Activated CD4-positive, alpha-beta T cell treated with anti-CD3 and anti-CD28 coated beads, Interleukin-2, amount 50 U/mL, for 1 hour (primary cell): ENCODE measurements at places on chromosomes 3 and 15.

DNA sequence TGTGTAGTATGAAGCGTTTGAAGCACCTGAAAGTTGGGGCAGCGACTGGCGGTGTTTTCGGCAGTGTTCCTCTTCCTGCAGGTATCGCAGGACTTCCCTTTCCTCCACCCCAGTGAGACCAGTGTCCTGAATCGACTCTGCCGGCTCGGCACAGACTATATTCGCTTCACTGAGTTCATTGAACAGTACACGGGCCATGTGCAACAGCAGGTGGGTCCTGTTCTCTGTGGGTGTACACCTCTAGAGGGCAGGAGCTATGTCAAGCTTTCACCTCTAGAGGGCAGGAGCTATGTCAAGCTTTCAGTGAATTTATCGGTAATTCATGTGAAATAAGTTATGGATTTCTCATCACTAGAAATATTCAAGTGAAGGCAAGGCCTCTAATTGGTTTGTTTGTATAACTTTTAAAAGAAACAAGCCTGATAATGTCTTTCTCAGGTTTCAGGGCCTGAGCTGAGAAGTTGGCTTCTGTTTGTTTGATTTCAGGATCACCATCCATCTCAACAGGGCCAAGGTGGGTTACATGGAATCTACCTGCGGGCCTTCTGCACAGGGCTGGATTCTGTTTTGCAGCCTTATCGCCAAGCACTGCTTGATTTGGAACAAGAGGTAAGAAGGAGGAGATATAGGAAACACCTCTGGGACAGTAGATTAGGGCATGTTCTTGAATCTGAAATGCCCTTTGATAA, 5.3 kb downstream of the TUBGCP4 start:
- DNase-seq = peak; percentile 16

DNA sequence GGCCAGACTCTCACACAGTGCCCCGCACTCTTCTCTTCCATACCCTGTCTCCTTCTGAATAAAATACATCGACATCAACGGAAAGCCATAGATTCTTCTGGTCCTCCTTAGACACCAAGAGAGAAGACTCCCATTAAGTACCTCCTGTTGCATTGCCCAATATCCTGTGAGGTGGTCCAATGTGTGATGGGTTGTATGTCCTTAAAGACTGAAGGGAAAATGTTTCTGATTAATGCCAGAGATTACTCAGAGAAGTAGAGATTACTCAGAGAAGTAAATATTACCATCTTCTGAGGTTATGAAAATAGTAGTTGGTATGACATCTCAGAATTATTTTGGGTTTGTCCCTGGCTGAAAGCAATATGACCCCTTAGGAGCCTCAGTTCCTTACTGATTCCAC, 60.8 kb upstream of the GALNT15 start:
- no peak for DNase-seq

DNA sequence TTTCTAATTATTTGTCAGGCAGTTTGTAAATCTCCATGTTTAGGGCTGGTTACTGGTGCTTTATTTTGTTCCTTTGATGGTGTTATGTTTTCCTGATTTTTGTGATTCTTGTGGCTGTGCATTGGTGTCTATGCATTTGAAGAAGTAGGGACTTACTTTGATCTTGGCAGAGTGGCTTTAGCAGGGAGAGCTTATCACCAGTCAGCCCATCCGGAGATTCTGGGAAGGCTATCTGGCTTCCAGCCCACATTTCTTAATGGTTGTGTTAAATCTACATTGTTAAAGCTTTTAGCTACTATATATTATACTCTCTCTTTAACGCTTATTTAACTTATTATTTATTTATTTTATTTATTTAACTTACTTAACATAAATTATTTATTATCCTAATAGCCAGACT, 35.1 kb downstream of the FBXL2 start:
- DNase-seq = no peak

DNA sequence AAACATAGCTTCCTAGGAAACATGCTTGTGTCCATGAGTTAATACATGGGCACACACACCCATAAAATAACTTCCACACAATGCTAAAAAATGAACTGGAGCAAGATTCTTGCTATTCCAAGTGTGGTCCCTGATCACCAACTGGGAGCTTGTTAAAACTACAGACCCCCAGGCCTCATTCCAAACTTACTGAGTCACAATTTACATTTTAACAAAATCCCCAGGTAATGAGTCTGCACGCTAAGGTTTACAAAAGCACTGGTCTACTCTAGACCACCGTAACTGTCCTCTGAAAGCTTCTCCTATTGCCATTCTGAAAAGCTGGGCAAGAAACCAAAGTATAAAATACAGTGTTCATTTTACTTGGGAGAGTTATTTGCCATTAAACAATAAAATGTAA, 45.4 kb downstream of the IGF2BP2 start:
- DNase-seq = no peak

GRCh38 chr15:71746719-71747118, 63.6 kb upstream of the NR2E3 start:
- DNase-seq = no peak

DNA sequence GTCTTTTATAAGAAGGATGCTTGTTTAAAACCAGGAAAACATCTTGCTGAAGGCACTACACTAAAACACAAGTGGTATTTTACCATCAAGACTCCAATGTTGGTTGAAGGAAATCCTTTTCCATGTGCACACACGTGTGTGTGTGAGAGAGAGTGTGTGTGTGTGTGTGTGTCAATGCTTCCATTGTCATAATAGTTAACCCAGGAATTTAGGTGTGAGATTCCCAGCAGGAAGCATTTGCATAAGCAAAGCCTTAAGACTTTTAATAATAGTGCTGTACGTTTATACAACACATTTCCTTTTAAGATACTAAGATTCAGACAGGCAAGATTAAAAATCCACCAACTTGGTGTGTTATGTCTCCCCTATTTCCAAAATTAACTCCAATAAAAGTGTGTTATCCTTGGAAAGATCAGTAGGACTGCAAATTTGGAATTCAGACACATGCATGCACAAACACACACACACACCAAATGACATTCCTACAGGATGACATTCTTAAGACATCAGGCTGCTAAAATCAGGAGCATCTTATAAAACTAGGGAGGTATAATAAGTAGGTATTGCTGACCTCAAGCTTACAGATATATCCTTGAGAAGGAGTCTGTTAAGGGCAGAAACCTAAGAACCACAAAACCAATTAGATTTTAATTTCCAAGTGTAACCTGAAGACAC, 18.3 kb downstream of the LMCD1 start:
- no peak for DNase-seq

DNA sequence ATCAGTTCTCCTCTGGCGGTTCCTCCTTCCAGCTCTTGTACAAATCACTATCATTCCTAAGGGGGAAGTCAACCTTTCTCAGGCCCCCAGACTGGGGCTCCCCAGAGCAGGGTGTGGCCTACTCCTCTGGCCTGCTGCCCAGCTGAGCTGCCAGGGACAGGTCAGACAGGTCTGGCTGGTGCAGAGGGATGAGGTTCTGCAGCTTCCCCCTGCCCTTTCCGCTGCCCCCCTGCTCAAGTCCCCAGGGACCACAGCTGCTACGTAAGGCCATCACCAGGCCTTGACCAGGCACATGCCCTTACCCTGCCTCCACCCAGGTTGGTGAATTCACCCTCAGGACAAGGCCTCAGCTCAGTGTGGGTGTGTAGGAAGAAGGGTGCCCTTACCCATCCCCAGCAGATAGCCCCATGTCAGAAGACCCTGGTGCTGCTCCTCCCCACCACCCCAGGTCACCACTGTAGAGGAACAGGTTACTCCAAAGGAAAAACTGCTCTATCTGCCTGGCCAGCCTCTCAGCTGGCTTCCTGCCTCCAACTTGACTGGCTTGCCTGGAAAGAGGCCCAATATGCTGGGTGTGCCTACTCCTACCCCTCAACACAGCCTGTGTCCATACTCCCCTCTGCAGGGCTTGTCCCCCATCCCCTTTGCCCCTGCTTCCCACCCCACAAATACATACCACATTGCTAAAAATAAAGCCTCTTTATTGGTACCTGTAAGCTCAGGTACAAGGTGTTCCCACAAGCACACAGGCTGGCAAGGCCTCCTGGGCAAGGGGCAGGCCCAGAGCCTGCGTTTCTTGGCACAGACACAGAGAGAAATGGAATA, 12.0 kb downstream of the CSRNP1 start:
- DNase-seq = peak; percentile 10

- no peak for DNase-seq
Measured at GRCh38 chr3:69658514-69659140, 80.6 kb upstream of the MITF start.

DNA sequence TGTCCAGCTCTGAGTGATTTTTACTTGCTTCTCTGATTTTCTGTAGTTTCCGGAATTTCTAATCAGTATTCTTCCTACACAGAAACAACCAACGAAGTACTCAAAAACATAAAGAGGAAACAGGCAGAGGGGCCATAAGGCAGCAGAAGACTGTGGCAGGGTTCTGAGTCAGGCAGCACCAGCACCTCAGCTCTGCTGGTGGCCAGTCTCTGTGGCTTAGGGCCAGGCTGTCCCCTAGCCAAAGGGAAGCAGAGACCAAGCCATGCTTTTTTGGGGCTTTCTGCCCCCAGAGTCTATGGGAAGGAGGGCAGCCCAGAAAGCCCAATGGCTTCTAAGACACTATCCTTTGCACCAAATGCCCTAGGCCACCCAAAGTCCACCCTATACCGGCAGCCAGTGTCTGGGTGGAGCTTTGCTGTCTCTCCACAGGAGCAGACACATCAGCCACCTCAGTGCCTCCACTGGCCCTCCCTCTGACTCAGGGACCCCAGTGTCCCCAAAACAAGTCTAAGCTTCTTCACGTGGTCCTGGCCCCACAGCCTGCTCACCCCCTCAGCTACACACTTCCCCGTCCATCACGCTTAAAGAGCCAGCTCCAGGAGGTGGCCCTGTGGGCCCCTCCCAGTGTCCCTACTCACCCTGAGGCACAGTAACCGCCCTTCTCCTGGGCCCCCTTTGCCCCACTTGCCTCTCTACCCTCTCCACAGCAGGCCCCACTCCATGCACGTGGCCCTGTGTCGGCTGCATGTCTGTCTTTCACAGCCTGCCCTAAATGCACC, 46.2 kb downstream of the CCDC12 start:
- DNase-seq = no peak

GRCh38 chr3:41101231-41101630, 98.1 kb upstream of the CTNNB1 start:
- no peak for DNase-seq

DNA sequence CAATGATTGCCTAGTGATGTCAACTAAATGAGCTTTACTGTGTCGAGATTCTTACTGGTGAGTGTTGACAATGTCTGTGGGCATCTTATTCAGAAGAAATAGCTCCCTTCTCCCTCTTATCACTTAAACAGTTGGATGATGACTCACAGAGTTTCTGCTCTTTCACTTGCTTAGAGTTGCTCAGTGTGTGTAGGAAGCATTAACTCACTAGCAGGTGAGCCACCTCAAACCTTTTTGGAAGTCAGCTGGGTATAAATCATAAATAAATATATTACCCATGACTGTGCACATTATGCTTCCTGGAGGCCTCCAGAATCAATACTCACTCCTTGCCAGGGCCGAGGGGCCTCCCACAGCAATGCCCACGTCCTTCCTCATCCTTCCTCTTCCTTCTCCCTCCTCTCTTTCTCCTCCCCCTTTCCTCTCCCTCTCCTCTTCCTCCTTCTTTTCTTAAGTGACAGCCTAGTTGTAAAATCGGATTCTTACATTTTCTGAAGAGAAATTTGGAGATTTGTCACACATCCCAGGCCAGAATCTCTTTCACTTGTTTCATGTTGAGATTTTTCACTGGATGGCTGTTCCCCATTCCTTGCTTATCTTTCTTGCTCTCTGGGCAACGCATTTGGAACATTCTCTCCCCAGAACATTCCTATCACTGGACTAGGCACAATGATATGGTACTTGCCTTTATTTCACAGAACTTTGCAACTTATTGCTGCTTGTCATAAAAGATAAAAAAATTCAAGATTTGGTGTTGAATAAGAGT, 17.5 kb downstream of the SHC4 start:
- DNase-seq = no peak

DNA sequence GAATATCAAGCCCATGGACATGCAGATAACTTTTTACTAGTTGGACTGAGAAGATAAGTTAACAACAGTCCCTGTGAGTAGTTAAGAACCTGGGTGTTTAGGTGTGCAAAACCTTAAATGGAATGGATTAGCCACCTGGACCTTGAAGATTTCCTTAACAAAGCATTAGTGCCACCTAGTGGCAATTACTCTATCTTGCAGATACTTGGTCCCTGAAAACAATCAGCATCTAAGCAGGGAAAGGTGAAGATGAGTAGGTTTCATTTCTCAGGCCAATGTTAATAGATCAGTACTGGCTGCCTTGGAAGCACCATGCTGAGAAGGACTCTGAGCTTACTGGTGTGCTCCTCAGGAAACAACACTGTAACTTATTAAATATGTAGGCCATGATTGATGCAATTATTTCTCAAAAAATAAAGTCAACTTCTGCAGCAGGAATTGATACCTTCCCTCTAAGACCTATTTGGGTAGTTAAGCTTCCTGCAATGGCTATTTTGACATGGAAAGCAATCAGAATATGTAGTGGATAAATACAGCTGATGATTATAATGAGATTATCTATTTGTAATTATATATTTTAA, 329.4 kb downstream of the TBC1D5 start:
- no peak for DNase-seq

GRCh38 chr3:39448506-39449233, 18.8 kb upstream of the MOBP start:
- DNase-seq = no peak

DNA sequence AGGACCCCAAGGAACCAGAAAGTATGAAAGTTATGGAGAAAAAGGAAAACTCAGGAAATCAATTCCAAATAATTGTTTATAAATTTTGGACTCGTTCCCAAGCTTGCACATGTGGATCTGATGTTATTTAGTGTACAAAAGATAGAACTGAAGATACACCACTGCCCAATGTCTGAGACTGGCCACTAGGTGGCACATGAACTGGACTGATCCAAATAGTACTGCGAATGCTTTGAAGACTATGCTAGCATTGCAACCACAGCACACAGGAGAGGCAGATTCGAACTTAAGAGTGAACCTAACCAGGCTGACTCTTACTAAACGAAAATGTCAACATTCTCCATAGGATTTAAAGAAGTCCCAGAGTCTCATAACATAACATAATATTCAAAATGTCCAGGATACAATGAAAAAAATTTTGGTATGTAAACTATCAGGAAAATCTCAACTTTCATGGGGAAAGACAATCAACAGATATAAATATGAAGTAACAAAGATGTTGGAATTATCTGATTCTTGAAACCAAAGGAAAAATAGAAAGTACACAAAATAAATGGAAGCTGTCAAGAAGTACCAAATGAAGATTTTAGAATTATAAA, 596.7 kb downstream of the FGF12 start:
- no peak for DNase-seq

DNA sequence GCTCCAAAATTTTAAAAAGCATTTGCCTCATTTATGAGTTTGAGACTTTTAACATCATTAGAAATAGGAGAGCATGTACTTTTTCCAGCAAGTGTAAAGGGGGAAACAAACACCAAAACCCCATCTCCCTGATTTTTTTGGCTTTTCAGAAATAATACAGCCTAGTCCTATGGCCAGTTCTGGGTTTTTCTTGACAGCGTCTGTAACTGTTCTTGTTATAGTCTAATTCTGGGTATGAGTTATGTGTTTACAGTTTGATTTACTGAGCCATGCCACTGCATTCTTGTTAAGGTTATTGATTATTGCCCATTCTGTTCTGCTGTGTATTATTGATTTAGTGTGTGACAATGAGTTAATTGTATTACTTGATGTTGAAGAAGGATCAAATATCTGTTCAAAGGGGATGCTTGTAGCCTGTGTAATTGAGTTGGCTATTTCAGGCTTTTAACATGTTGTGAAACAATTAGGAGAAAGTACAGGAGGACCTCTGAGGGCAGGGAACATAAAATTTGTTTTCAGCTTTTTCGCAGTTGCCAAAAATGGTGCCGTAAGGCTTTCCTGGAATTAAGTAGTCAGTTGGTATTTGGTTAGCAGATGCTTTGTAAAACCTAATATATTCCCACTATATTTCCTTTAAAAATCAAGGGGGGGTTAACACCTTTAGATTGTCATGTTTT, 46.1 kb downstream of the MBNL1 start:
- DNase-seq = no peak
